ENCODE measurements at places on chromosomes 4 and X.

- no peak for DNase-seq
These were observed 25.8 kb downstream of the TEC start for GRCh38 chr4:48243887-48244286.

GRCh38 chrX:51336584-51336983 is 4.0 kb downstream of the NUDT10 start:
- DNase-seq, result no peak

DNA sequence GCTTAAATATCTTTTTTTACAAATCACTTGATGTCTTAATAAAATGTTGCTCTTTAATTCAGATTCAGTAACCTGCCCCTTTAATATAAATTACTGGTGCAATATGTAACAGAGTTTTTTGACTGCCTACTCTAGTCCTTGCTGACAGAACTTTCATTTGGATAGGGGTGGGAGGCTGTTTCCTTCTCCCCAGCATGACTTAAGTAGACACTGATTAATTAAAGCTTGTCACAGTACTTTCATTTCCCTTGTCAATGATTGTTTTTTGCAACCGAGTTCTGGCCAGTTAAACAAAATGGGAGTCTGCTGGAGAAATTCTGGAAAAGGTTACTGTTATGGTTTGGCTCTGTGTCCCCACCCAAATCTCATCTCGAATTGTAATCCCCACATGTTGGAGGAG is 37.3 kb upstream of the BBS12 start:
- no peak for DNase-seq

DNA sequence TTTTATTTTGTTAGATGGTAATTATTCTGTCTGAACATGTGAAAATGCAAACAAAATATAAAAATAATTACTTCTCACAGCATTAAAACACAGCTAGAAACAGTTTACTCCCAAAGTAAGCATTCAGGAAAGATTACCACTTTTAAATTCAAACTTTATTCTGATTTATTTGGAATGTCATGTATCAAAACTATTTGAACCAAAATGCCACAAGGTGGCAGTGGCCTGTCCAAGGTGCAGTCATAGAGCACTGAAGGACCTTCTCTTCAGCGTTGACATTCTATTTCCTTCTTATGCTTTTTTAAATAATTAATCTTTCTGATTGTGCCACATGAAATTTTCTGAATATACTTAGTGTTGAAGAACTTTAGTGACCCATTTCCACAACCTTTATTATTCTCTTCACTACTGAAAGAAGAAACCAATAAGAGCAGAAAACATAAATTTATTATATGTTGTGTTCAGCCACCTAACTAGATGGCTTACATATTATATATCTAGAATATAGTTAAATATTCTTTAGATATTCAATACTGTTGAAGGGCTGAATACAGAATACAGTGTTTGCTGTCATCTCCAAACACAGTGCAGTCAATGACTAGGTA is 283.6 kb downstream of the CFAP299 start:
- DNase-seq, result no peak

GRCh38 chr4:13521047-13521446 is 23.3 kb downstream of the NKX3-2 start:
- DNase-seq, result no peak

DNA sequence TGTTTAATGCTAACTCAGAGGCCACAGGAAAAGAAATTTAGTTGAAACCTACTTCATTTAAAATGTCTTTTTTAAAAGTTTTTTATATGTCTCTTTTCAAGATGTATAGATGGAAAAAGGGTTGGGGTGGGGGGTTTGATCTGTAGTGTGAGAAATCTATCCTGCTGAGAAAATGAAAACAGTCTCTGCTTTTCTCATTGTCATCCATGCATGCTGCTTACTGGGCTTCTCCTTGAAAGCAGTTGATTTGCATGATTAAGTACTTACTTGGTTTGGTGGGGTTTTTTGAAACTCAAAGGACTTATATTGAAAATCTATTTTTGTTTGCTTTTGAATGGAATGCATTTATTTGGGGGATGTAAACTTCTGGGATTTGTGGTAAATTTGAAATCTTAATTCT is 313.6 kb upstream of the DKK2 start:
- DNase-seq, result no peak
